ENCODE measurements at places on chromosomes 6 and 20.
A peak's percentile ranks its signal among the peaks of the same experiment; 100 is the strongest.

- peak; percentile 56 for DNase-seq
Observed at GRCh38 chr6:157227202-157228166, 95.8 kb downstream of the TMEM242 start.

- no peak for DNase-seq
Observed at GRCh38 chr6:1043458-1043836, 268.5 kb upstream of the FOXQ1 start.

- no peak for DNase-seq
Observed at GRCh38 chr6:92687278-92687677, 732.1 kb downstream of the EPHA7 start.

- no peak for DNase-seq
Observed at GRCh38 chr6:91653895-91654294, 1067.0 kb upstream of the MAP3K7 start.

DNA sequence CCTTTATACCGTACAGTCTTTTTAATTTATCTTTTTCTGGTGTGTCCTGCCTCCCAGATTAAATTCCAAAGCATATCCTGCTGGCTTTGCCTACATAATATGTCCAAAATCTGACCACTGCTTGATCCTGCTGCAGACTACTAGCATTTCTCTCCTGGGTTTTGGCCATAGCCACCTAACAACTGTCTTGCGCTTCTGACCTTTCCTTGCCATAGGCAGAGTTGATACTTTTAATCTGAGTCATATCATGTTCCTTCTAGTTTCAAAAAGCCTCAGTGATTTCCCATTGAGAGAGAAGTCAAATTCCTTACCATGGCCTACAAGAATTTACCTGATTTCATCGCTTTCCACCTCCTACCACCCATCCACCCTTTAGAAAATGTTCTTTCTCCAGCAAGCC, 104.8 kb downstream of the BCKDHB start:
- no peak for DNase-seq

DNA sequence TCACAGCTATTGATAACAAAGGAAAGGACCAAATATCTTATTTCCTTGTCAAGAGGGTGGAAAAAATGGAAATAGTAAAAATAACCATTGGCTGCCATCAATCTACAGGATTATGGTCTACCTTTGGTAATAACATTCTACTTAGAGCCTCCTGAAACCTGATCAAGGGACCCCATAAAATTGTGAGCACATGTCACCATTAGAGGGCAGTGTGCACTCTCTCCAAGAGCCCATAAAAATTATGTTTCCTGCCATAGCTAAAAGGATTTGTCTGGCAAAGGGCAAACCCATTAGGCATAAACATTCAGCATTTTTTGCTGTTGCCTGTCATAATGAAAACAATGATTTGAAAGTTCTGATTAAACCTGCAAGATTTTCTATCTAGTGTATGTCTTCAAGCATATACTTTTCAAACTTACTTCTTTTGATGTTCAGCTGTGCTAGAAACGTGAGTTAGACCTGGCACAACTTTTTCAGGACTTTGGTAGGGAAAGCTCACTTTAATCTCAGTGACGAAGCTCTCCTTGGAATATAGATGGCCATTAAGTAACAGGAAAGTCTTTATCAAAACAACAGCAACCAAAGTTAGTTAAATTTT, 120.7 kb upstream of the ZFP64 start:
- DNase-seq = no peak

- DNase-seq = peak; percentile 84
Observed at GRCh38 chr6:39347906-39348585, 25.5 kb upstream of the KCNK16 start.

GRCh38 chr20:41318271-41318649, 729 bp upstream of the ZHX3 start:
- DNase-seq = no peak

GRCh38 chr6:8100159-8100854, 2.0 kb downstream of the EEF1E1 start:
- DNase-seq = no peak

DNA sequence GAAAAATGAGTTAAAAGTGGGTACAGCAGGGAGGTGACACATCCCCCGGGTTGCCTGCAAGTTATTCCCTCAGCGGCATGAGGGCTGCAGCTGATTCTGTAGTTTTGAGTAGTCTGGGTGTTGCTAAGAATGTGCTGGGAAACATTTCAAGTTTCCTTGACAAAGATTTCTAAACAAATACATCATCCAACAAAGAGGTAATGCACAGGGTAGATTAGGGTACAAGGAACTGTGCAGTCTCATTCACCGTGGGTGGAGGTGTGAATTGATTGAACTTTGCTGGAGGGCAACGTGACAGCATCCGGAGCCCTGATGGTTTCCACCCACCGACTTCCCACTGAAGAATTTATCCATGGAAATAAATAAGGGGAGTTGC, 21.8 kb downstream of the CASS4 start:
- DNase-seq = peak; percentile 50

GRCh38 chr20:63434599-63435378, 37.7 kb downstream of the KCNQ2 start:
- peak; percentile 89 for DNase-seq

- no peak for DNase-seq
Observed at GRCh38 chr6:16633465-16633864, 127.8 kb downstream of the ATXN1 start.

- DNase-seq = no peak
Observed at GRCh38 chr6:168440520-168441433, at the start of gene SMOC2. SMOC2 (plus strand) TSS chr6:168441184; CDS start chr6:168441371, 187 bp downstream.
